Tongue (tissue), 3 donors: ENCODE measurements at places on chromosomes 7 and 10. TPM values are rescaled to one million over a fixed set of nuclear protein-coding genes. Genes with fewer than 3 reads are reported as not detected.

SKIDA1 gene
- 3.0 TPM for total RNA-seq

C10orf67 gene
- 0.82 TPM for total RNA-seq

DNA sequence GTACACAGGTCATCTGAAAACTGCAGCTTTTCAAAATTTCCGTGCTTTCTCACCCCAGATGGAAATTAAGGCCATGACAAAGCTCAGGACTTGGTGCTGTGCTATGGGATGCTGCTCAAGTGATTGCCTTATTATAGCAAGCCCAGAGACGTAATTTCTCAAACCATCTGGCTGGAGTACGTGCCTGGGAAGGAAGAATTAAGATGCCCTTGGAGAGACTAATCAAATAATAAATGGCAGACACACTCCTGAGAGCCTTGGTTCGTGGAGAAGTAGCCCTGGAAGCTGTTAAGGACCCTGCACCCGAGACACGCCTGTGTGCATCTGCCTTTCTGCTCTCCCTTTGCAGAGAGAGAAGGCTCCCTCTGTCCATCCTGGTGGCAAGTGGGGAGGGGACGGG lies 38.3 kb upstream of the PRLHR start:
- DNase-seq, result no peak

- peak; percentile 24 for DNase-seq
Measured at GRCh38 chr7:43302211-43302711, 189.8 kb downstream of the HECW1 start.

DNA sequence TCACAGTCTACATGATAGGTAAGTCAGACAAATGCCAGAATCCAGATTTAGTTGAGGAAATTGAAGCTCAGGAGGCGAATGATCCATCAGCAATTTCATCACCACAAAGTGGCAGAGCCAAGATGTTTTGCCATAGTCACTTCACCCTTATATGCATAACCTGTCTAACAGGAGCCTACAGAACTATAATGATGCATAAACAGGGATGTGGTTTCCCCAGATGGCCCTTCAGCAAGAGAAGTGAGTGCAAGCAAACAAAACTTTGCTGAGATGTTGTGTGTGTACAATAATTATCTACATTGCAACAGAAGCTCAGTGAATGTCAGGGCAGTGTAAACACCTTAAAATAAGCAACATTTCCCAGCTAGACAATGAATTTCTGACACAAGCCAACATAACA lies 28.6 kb downstream of the PON3 start:
- DNase-seq, result no peak

- DNase-seq, result no peak
Measured at GRCh38 chr10:3119796-3120459, 52.6 kb downstream of the PFKP start.

DNA sequence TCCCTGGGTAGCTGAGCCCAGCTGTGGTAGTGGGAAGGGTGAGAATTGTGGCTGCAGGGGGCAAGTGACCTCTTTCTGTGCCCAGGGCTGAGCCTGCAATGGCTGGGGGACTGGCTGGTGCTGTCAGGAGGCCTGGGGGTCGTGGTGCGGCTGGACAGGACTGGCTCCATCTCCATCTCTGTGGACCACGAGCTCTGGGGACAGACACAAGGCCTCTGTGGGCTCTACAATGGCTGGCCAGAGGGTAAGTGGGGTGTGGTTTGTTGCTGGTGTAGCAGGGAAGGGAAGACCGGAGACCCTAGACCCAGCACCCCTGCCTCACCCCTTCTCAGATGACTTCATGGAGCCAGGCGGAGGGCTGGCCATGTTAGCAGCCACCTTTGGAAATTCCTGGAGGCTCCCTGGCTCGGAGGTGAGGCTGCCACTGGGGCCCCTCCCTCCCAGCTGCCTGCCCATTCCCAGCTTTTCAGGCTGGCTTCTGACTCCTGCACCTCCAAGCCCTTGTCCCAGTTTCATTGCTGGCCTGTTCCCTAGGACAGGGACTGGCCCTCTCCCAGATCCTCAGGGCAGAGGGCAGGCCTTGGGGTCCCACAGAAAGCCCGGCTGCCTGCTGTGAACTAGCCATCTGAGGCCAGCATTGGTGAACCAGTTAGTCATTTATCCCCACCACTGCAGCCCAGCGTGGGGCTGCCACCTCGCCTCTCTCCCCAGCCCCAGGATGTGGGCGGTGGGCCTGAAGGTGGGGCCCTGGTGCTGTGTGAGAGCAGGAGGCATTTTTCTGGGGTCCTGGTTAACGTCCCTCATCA lies 5.5 kb upstream of the ZNF467 start:
- no peak for DNase-seq

DNA sequence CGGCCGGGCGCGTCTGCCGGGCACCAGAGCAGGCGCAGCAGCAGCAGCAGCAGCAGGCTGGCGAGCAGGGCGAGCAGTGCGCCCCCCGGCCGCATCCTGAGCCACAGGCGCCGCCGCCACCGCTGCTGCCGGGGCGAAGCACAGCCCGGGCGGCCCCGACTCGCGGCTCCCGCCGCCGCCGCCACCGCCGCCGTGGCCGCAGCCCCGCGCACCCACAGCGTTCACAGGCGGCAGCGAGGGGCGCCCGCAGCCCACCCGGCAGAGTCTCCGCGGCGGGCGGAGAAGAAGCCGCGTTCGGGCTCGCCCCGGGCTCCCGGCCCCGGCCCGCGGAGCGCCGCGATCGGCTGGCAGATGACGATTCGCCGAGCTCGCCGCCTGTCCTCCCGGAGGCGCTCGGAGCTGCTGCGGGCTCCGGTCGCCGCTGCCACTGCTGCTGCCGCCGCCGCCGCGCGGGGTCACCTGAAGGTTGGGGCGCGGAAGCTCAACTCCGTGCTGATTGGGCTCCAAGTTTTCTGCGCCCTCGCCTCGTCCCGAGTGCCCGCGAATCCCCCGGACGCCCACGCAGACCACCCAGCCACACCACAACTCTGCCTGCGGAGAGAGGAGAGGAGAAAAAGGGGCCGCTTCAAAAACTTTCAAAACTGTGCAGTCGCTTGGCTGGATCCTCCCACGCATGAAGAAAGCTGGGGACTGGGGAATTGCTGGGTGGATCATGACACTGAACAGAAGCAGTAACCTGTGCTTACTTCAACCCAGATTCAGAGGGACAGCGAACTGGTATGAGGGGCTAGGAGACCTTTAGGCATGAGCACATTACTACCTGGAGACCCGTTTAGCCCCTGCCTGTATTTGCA lies at the start of gene ST8SIA6:
TSS of gene ST8SIA6 (minus strand) at position 435 of the 854 bp plus-strand sequence. CDS start at position 95, 340 bp downstream.
- DNase-seq, result peak; percentile 71

GRCh38 chr7:99447943-99448342 lies 9.2 kb downstream of the CPSF4 start:
- DNase-seq, result no peak
